ENCODE measurements at places on chromosomes 5 and 9. TPM values are rescaled to one million over a fixed set of nuclear protein-coding genes. Genes with fewer than 3 reads are reported as not detected.

The C5orf58 gene
- not detected for total RNA-seq

The MRPS2 gene
- 50.8 TPM for total RNA-seq

The DAP gene
- 173 TPM for total RNA-seq

The TNFAIP8 gene
- 6.0 TPM for total RNA-seq

The C9orf50 gene
- total RNA-seq = not detected

The OR1N2 gene
- not detected for total RNA-seq

The GDF9 gene
- total RNA-seq = not detected

The MEIKIN gene
- total RNA-seq = not detected

The KLF9 gene
- total RNA-seq = 17.2 TPM

The ABHD17B gene
- total RNA-seq = 16.7 TPM

The CCL21 gene
- not detected for total RNA-seq

The PCDHA9 gene
- total RNA-seq = not detected

The CNTFR gene
- total RNA-seq = not detected

The LCP2 gene
- total RNA-seq = not detected

The IFNB1 gene
- total RNA-seq = not detected

The ARHGEF37 gene
- 7.1 TPM for total RNA-seq

The HAND1 gene
- not detected for total RNA-seq

The ZNF366 gene
- total RNA-seq = 4.6 TPM

The NR4A3 gene
- total RNA-seq = 0.22 TPM

The MCTP1 gene
- 203 TPM for total RNA-seq

The NUTM2G gene
- not detected for total RNA-seq

The PHF19 gene
- 138 TPM for total RNA-seq

The BRD3OS gene
- total RNA-seq = 15.4 TPM

The IFNA2 gene
- total RNA-seq = not detected

The ADGRD2 gene
- not detected for total RNA-seq

The CATSPER3 gene
- total RNA-seq = 0.71 TPM

The PCDHB6 gene
- not detected for total RNA-seq

The GRM6 gene
- total RNA-seq = not detected

The AIF1L gene
- 39.7 TPM for total RNA-seq

The PITX1 gene
- total RNA-seq = 0.42 TPM

The NME5 gene
- 1.4 TPM for total RNA-seq

The NUTM2F gene
- not detected for total RNA-seq

The TPM2 gene
- 257 TPM for total RNA-seq

The SH3RF2 gene
- total RNA-seq = 0.84 TPM

The CYLC2 gene
- not detected for total RNA-seq

The RFESD gene
- total RNA-seq = 2.0 TPM

The PCDHGB2 gene
- total RNA-seq = 1.9 TPM

The POLE3 gene
- 53.8 TPM for total RNA-seq

The DNAJA1 gene
- 177 TPM for total RNA-seq

The SPATA31D4 gene
- not detected for total RNA-seq

The SLC34A1 gene
- total RNA-seq = not detected

The ADGRV1 gene
- total RNA-seq = 0.12 TPM

Data from endothelial cell of umbilical vein (primary cell).